ENCODE measurements at places on chromosomes 3 and 15. TPM values are rescaled to one million over a fixed set of nuclear protein-coding genes. Genes with fewer than 3 reads are reported as not detected.

DNA sequence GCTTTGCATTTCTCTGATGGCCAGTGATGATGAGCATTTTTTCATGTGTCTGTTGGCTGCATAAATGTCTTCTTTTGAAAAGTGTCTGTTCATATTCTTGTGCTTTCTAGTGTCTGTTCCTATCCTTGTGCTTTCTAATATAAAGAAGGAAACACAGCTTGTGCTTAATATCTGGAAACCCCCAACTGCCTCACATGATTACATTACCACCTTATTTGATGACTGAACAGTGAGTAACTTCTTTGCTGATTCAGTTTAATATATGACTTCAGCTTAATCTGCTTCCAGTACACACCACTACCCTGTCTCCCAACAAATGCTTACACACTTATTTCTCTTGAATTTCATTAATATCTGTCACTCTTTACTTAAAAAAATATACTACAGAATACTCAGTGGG is 835.1 kb downstream of the EDEM1 start:
- DNase-seq: no peak

Gene WDR6
- polyA plus RNA-seq: 201 TPM

Gene GRM7
- polyA plus RNA-seq: 3.2 TPM

Gene ITIH4
- 7.3 TPM for polyA plus RNA-seq

DNA sequence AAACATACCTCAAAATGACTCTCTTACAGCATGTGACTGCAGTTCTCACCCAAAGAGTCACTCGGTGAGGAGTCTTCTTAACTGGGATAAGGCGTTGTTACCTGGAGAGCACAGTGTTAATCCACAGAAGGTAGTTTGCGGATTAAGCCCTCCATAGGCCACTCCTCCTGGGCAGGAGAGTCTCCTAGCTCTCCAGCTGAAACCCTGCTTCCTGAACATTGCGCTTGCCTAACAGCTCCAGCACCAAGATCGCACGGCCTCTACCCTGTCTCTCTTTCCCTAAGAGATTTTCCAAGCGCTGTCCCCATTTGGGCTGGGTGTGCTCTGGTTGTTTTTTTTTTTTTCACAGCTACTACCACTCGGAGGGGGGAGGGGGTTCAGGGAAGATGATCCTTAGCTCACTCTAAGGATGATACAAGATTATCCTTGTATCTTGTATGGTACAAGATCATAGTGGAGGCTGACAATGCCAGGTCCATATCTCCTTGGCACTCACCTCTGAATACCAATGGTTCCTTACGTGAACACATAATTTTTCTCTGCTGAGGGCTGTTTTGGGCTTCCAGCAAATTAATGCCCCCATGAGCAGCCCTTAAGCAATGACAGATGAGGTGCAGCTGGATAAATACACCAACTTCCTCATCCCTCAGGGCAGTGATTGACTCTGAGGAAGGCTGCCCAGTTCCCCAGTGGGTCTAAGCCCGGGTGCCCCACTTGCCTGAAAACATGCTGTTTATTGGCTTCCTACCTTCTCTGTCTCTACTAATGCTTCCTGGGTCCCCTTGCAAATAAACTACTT is 185.2 kb upstream of the TSC22D2 start:
- no peak for DNase-seq

DNA sequence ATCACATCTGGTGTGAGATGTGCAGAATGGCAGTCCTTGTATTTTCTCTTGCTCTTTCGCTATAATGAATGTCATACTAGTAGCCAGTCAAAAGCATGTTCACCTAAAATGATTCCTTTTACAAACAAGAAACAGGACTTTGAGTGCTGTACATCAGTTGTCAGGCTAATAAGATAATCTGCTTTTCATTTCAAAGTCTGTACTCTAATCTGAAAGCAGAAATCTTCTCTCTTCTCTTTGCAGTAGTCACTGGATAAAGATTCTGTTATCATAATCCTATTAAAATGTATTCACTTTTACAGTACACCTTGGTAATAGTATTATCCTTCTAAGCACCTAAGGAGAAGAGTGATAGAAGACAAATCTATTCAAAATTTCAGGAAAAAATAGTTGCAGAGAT is 300.1 kb downstream of the MFSD1 start:
- no peak for DNase-seq

Gene POC1A
- polyA plus RNA-seq: 7.1 TPM

DNA sequence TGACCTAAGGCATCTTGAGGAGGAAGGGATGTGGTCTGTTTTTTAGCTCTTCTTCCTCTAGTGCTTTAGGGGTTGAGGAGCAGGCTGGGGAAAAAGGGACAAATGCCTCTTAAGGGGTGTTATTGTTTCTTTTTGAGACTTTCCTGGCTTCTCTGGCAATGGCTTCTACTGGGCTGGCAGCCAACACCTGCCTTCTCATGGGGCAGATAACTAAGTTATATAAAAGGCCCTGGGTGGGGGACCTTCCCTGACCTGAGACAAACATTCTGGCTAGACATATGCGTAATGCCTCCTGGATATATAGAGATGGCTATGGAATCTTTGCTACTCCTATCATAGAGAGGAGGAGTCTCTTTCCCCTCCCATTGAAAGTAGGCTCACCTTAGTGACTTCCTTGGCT is 179.2 kb upstream of the PROK2 start:
- DNase-seq: no peak

All from right renal pelvis (tissue), 4 donors.